ENCODE measurements at places on chromosomes 7 and 10.

- no peak for DNase-seq
Measured at GRCh38 chr10:58701405-58702135, 188.9 kb downstream of the BICC1 start.

- DNase-seq = no peak
Measured at GRCh38 chr7:155462163-155462735, 4.3 kb downstream of the EN2 start.

GRCh38 chr10:62528441-62528840, 154.3 kb downstream of the ZNF365 start:
- no peak for DNase-seq

DNA sequence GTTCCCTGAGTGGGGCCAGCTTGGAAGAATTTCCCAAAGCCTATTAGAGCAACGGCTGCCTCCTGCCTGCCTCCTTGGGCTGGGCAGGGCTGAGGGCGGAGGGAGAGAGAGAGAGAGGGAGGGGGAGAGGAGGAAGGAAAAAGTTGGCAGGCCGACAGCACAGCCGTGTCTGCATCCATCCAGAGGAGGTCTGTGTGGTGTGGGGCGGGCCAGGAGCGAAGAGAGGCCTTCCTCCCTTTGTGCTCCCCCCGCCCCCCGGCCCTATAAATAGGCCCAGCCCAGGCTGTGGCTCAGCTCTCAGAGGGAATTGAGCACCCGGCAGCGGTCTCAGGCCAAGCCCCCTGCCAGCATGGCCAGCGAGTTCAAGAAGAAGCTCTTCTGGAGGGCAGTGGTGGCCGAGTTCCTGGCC, at the start of gene AQP1:
Gene AQP1, plus strand, starts transcription at position 293 of the 409 bp plus-strand sequence. Its CDS starts 57 bp downstream, at position 350.
- no peak for DNase-seq

GRCh38 chr7:17988858-17989257, 38.8 kb downstream of the PRPS1L1 start:
- DNase-seq = no peak

GRCh38 chr10:30029164-30029871, 30.1 kb downstream of the JCAD start:
- no peak for DNase-seq

GRCh38 chr10:101238732-101239105, 9.5 kb upstream of the LBX1 start:
- no peak for DNase-seq

- no peak for DNase-seq
Measured at GRCh38 chr10:7457478-7458316, 46.9 kb upstream of the SFMBT2 start.

DNA sequence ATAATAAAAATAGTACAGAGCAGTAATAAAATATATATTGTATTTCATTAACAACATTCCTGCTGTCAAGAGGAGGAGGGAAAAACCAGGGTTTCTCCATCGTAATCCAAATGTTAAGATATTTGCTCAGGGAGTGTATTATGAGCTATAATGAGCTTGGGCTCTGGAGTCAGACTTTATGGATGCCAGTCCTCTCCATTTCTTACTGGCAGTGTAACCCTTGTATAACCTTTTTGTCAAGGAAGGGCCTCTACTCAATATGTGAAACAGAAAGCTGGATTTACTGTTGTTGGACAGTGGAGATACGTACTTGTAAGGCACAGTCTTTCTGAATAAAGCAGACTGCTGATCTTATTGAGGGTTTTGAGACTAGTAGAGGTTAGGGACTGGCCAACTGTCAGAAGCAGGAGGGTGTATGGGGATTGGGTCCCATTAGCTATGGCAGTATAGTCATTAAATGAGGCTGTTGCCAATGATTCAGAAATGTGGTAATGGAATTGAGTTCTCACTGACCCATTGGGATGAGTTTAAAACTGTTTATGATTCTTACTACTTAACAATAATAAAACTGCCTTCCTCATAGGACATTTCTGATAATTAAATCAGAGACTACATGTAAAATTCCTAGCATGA, 56.5 kb downstream of the ZNF277 start:
- no peak for DNase-seq

GRCh38 chr10:78975926-78976325, 92.8 kb upstream of the ZMIZ1 start:
- no peak for DNase-seq

All from T-helper 9 cell (primary cell).